ENCODE measurements at places on chromosomes 1 and 21. TPM values are rescaled to one million over a fixed set of nuclear protein-coding genes. Genes with fewer than 3 reads are reported as not detected.

The PROX1 gene
- 2.2 TPM for polyA plus RNA-seq

The TPR gene
- 49.4 TPM for polyA plus RNA-seq

The SYNC gene
- polyA plus RNA-seq: 3.5 TPM

The CD53 gene
- polyA plus RNA-seq: not detected

The IVL gene
- not detected for polyA plus RNA-seq

The ADPRS gene
- polyA plus RNA-seq: 48.1 TPM

The KRTAP21-2 gene
- not detected for polyA plus RNA-seq

The ACTL8 gene
- polyA plus RNA-seq: not detected

The S100A7 gene
- polyA plus RNA-seq: not detected

The UTS2 gene
- polyA plus RNA-seq: not detected

The RNU1-4 gene
- 206 TPM for polyA plus RNA-seq

The FCAMR gene
- not detected for polyA plus RNA-seq

The DMBX1 gene
- not detected for polyA plus RNA-seq

The CD5L gene
- polyA plus RNA-seq: not detected

The OR2T33 gene
- polyA plus RNA-seq: not detected

The KRTAP12-2 gene
- not detected for polyA plus RNA-seq

The WNT9A gene
- polyA plus RNA-seq: 5.9 TPM

The HPDL gene
- polyA plus RNA-seq: 3.7 TPM

The CFHR3 gene
- polyA plus RNA-seq: not detected

The ELAVL4 gene
- polyA plus RNA-seq: not detected

The LGR6 gene
- not detected for polyA plus RNA-seq

The TNFRSF1B gene
- polyA plus RNA-seq: 65.3 TPM

The S100A14 gene
- polyA plus RNA-seq: 0.10 TPM

The FAM163A gene
- not detected for polyA plus RNA-seq

The TSHB gene
- polyA plus RNA-seq: not detected

The CHODL gene
- not detected for polyA plus RNA-seq

The FALEC gene
- not detected for polyA plus RNA-seq

The HAPLN2 gene
- polyA plus RNA-seq: not detected

The OTUD3 gene
- 3.1 TPM for polyA plus RNA-seq

The CYP4A22 gene
- polyA plus RNA-seq: not detected

The CRYAA gene
- not detected for polyA plus RNA-seq

The TAL1 gene
- polyA plus RNA-seq: 36.7 TPM

The PM20D1 gene
- 0.03 TPM for polyA plus RNA-seq

All from endothelial cell of umbilical vein (primary cell).